ENCODE measurements at places on chromosomes 13 and 19.

DNA sequence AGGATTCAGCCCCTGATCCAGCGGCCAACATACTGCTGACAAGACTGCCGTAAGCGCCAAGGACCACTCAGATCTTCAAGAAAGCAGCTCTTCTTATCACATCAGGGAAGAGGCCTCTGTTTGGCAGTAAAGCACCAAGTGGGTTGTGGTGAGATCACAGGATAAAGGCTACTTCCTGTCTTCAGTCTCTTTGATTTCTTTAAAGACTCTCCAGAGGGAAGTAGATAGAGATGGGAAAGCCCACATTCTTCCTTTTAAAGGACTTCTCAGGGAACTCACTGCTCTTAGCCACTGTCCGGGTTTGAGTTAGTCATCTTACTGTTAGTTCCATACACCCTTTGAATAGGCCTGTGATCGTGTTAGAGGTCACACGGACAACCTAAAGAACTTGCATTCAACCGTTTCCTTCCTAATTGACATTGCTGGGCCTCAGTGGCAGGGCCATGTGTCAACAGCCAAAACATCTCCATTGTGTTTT is 47.2 kb upstream of the POMP start:
- no peak for DNase-seq

GRCh38 chr19:1223018-1223855 is 14.6 kb downstream of the CBARP start:
- DNase-seq: no peak

DNA sequence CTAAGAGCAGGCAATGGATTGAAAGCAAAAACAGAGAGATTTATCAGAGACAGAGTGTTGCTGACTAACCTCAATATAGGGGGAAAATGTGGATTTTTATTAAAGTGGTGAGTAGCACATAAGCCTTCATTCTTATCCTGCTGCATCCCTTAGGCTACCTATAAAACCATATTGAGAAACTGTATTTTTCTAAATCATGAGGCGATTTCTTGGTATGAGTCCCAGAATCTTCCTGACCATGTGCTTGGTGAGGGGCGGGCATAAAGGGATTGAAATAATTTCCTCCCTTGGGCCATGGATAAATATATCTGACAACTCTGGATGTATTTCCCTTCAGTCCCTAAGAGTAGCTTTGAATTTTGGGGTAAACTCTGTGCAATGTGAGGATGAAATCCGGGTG is 72.8 kb downstream of the EFNB2 start:
- DNase-seq: no peak

DNA sequence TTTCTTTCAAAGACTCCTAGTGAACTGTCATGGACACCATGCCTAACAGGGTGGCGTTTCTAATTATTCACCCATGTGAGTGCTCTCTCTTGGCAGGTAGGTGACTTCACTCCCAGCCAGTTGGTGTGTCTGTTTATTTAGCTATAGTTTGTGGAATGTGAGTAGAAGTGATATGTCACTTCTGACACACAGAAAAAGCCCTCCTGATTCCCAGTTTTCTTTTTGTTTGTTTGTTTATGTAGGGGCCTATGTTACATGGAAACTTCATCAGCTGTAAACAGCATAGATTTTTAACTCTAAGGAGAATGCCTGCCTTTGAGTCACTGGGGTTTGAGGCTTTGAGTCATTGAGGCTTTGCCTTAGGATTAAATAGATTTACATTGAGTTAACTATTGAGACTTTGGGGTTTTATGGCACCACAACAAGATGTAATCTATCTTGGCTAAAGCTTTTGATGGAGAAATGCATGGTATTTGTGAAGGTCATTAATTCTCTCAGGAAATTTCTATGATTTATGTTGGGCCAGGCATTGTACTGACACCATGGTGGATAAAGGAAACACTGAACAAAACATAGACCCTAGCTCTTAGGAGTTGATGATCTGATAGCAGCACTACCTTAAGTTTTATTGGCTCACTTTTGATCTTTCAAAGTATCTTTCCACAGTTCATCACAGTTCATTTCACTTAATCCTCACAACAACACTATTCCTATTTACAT is 45.3 kb downstream of the UFM1 start:
- DNase-seq: no peak

GRCh38 chr19:3014135-3014534 is 14.9 kb downstream of the TLE2 start:
- no peak for DNase-seq

GRCh38 chr13:104466016-104466415 is 1399.8 kb upstream of the SLC10A2 start:
- DNase-seq: no peak

All from stimulated activated CD4-positive, alpha-beta T cell treated with anti-CD3 and anti-CD28 coated beads, TNF-alpha, amount 100 ng/mL, for 48 hours (primary cell).